Globus pallidus (tissue), 1 donor: ENCODE measurements at places on chromosomes 1 and 21.

- DNase-seq = no peak
These were observed 35.5 kb upstream of the LRRC52 start for GRCh38 chr1:165508291-165508690.

DNA sequence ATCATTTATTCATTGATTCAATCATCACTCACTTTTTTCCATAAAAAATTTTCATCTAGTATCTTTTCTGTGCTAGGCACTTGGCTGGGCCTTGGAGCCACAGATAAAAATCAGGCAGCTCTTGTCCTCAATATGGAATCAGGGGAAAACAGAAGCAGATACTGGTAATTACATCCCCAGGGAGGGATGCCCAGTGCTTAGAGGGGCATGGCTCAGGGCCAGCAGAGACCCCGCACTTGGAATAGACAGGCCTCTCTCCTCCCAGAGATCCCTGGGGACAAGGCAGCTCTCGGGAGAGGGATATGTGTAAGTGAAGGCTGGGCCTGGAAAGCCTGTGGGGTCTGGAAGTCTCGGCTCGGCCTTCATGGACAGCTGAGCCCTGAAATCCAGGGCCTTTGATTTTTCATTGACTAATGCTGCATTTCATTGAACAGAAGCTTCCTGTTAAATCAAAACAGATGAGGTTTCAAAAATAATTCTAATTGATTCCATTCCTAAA lies 180.4 kb downstream of the FOXD2 start:
- no peak for DNase-seq

DNA sequence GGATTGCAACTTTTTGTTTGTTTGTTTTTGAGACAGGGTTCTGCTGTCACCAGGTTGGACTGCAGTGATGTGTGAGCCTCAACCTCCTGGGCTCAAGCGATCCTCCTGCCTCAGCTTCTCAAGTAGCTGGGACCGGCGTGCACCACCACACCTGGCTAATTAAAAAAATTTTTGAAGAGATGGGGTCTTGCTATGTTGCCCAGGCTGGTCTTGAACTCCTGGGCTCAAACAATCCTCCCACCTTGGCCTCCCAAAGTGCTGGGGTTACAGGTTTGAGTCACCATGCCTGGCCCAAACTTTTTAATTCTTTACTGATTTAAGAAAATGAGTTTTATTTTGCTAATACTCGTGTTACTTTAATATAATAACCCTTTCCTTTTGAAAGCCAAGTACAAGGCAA lies 31.5 kb upstream of the SERPINC1 start:
- DNase-seq = no peak

DNA sequence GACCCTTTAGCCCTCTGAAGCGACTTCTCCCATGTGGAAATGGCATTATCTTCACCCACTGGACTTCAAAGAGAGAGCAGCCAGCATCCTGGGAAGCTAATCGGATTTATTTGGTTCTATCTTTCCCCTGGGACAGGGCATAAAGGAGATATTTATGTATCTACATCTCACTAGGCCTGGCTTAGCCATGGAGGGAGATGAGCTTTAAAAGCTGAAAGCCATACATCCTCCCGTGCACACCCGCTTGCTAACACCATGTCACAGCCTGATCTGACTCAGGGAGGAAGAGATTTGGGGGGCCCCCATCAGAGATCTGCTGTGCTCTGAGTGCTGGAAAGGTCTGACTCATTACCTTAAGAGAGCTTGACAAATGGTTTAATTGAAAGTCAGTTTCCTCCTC lies 155.9 kb downstream of the PLXNA2 start:
- no peak for DNase-seq

DNA sequence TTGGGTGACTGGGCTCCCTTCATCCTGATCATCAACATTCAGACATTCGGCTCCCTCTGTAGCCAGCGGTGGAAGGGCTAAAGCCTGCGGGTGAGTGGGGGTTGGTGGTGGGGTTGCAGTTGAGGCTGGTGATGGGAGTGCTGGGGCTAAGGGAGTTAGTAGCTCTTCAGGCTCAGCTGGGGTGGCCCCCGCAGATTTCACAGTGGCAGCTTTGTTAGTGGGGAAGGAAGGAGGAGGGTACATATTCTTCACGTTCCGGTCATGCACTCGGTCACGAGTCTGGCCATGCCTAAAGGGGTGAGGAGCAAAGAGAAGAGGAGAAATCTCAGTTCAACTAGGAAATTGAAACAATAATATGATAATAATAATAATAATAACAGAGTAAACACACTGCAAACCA lies 6.8 kb downstream of the PSMB4 start:
- peak; percentile 40 for DNase-seq

DNA sequence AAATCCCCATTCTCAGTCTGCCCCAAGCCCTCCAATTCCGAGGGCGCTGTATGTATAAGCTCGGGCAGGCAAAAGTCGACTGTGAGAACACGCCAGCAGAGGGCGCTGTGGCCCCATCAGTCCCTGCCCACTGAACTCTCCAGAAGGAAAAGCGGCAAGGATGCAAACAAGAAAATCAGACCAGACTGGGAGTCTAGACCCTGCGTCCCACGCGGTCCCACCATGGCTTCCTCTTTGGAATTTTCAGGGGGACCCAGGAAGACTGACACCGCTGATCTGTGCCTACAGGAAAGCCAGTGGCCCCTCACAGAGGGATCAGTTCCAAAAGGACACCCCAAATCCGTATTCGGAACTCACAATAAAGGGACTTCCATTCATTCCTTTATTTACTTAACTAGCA lies 19.5 kb downstream of the TEX35 start:
- peak; percentile 77 for DNase-seq

- no peak for DNase-seq
These were observed 32.9 kb downstream of the FAM78B start for GRCh38 chr1:166133857-166134256.

- peak; percentile 73 for DNase-seq
These were observed at the start of gene PAQR7 for GRCh38 chr1:25875154-25875855. Gene PAQR7 (minus strand): TSS chr1:25875708. CDS start chr1:25863839, 11,869 bp downstream.

- no peak for DNase-seq
These were observed 150.2 kb upstream of the LMO4 start for GRCh38 chr1:87178441-87178840.

DNA sequence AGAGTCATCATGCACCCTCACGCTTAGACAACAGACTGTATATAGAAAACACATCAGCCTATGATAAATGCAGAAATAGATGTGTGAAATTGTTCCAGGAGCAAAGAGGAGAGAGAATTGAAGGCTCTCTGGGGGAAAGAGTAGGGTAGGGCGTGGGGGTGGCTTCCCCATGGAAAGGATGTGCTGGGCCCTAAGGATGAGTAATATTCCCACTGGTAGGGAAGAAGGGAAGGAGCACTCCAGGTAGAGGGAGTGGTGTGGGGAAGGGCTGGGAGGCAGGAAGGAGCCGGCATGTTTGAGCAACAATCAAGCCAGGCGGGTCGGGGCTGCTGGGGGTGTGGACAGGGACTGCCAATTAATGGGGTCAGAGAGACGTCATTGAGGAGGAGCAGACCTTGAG lies 10.1 kb upstream of the DISP3 start:
- DNase-seq = no peak

GRCh38 chr1:94296018-94296417 lies 58.6 kb upstream of the ARHGAP29 start:
- peak; percentile 7 for DNase-seq

DNA sequence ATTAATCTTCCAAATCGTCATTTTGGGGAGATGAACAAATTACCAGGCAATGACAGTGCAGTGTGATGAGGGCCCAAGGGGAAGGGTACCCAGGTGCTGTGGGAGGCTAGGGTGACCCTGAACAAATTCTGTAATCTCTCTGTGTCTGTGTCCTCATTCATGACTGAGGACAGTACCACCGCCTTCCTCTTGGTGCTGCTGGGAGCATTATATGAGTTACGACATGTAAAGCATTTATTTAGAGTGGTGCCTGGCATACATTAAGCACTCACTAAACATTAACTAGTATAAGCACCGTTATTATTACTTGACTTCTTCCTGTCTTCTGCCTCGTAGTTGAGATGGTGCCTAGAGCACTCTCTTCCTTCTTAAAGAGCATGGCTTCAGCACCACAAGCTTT lies 468.2 kb upstream of the VAMP3 start:
- DNase-seq = no peak

DNA sequence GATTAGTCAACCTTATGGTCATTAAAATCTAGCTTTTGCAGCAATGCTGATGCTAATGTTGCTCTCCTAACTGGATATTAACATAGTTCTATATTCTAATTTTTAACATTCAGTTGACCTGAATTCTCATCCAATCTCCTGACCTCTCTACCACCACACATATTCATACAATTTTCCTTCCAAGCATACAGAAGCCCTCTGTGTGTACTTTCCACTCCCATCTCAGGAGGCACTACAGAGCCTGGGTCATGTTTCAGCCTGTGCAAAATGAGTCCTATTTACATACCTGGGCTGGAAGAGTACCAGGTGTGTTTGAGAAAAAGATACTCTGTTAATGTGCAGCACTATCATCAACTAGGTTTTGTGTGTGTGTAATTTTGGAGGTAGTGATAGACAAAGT lies 486.3 kb downstream of the NEGR1 start:
- DNase-seq = no peak

- DNase-seq = peak; percentile 78
These were observed 791 bp upstream of the STUM start for GRCh38 chr1:226547754-226548191.

- DNase-seq = no peak
These were observed 27.9 kb upstream of the COL24A1 start for GRCh38 chr1:86184426-86184825.

GRCh38 chr1:20883766-20884165 lies 96.7 kb upstream of the HP1BP3 start:
- DNase-seq = no peak

- DNase-seq = no peak
These were observed 10.0 kb upstream of the KCNAB2 start for GRCh38 chr1:6035719-6036118.

DNA sequence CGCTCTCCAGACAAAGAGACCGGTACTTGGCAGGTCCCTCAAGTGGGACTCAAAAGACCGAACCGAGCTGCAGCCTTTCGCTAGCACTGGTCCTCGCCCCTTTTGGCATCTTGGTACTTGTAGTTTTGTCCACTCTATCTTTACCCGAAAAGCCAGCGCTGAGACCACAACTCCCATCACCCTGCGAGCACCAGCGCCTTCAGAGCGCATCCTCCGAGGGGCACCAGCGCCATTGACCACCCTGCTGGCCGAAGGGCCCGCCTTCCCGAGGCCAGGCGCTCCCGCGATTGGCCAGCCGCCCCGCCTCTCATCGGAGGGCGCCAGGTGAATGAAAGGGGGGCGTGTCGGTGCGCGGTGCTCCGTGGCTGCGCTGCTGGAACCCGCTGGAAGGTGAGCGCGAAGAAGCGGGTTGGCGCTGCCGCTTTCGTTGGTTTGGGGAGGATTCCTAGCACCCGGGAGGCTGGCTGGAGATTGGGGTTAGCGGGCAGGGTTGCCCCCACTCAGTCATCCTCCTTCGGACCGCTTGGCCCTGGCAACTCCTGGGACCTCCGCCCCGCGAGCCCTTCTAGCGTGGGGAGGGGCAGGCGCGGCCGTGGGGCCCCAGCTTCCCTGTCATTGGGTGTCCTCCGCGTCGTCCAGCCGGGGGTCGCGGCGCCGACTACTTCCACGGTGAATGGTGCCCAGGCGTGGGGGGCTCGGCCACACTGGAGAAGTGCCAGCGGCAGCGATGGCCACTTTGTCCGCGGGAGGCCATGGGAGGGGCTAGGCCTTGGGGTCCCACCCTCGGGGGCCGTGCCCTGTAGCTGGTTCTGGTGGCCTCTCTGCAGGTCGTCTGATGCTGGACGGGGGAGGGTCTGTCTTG lies at the start of gene ZBTB8B:
Gene ZBTB8B (plus strand): TSS at position 357 of the 862 bp plus-strand sequence. CDS start 5,553 bp downstream, outside the sequence.
- DNase-seq = peak; percentile 86

GRCh38 chr1:25083481-25084345 lies 148.6 kb downstream of the SYF2 start:
- no peak for DNase-seq

GRCh38 chr1:156662005-156662799 lies 15.0 kb downstream of the NES start:
- peak; percentile 95 for DNase-seq

DNA sequence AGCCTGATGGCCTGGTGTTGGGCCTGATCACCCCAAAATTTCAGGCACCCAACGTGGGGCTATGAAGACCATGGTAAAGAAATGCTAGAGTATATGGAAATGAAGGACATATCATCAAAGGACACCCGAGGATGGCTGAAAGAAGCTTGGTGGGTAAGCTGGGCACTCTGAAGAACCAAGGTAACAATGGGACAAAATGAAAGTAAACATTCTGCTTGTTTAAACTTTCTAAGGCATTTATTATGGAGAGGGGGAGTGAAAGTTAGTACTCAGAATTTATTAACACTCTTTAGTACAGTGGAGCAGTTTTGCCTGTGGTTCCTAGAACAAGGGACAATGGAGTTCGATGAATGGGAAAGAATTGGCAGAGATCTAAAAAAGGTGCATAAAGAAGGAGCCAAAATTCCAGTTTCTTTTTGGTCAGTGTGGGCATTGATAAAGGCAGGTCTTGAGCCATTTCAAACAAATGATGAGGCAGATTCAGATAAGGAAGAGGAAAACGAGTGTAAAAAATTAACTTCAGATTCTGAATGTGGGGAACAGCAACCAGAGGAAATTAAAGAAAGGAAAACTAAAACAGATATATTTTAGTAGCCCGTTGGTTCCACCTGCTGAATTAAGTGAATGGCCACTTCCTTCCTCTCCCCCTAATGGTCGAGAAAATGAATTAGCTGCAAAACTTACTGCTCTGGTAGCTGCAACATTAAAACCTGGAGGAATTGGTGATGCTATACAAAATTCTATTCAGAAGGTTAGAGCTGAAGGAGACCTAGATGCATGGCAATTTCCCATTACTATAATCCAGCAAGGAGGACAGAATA lies 8.4 kb upstream of the PM20D1 start:
- DNase-seq = no peak

- DNase-seq = no peak
These were observed 577.1 kb downstream of the PLPP3 start for GRCh38 chr1:56002231-56002630.

DNA sequence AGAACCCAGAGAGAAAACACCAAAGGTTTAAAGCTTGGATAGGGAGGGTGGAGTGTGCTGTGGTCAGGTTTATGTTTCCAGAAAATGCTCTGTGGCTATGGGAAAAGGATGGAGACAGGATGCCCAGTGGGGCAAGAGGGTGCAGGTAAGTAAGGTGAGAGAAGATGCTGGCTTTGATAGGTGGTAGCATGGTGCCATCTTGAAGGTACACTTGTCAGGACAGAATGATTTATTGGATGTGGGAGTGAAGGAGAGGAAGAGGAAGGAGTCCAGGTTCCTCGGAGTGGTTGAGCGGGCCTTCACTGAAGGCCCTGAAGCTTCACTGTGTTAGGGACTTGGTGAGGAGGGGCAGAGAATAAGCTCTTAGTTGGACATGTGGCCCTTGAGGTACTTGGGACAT lies 3.6 kb downstream of the PTPRF start:
- no peak for DNase-seq

- DNase-seq = no peak
These were observed 5.7 kb downstream of the SZRD1 start for GRCh38 chr1:16372535-16373285.

GRCh38 chr21:34814529-34814951 lies 145.7 kb downstream of the CLIC6 start:
- no peak for DNase-seq
